Upper lobe of right lung (tissue), 1 donor: ENCODE measurements at places on chromosomes 11 and 22. TPM values are rescaled to one million over a fixed set of nuclear protein-coding genes. Genes with fewer than 3 reads are reported as not detected.

The TESMIN gene
- total RNA-seq = 0.81 TPM

The OR8G1 gene
- not detected for total RNA-seq

The DTX4 gene
- total RNA-seq = 43.1 TPM

The WNT11 gene
- total RNA-seq = 8.7 TPM

The ACRV1 gene
- not detected for total RNA-seq

The CDKN1C gene
- 42.1 TPM for total RNA-seq

The MEI1 gene
- 2.3 TPM for total RNA-seq

The MYOD1 gene
- not detected for total RNA-seq

The SLCO2B1 gene
- 204 TPM for total RNA-seq

The OR51B4 gene
- not detected for total RNA-seq

The CENPM gene
- total RNA-seq = 1.3 TPM

The OR8G5 gene
- total RNA-seq = 0.58 TPM

The IFTAP gene
- 12.3 TPM for total RNA-seq

The CEND1 gene
- total RNA-seq = not detected

The DKK3 gene
- total RNA-seq = 217 TPM

The SH3BP1 gene
- 28.3 TPM for total RNA-seq

The FIBIN gene
- 27.3 TPM for total RNA-seq

The DNAJB7 gene
- total RNA-seq = not detected

The JAML gene
- 87.9 TPM for total RNA-seq

The DERL3 gene
- 3.8 TPM for total RNA-seq

The PGA5 gene
- not detected for total RNA-seq

The RASD2 gene
- 4.1 TPM for total RNA-seq

The TEX12 gene
- total RNA-seq = not detected

The SLC1A2 gene
- total RNA-seq = 2.5 TPM

The OR2AT4 gene
- not detected for total RNA-seq

The PHETA2 gene
- 15.4 TPM for total RNA-seq

The SYCE3 gene
- not detected for total RNA-seq

The MAML2 gene
- total RNA-seq = 27.5 TPM

The SHANK3 gene
- total RNA-seq = 59.9 TPM

The PRDM11 gene
- 18.3 TPM for total RNA-seq

The CAT gene
- total RNA-seq = 213 TPM

The RIMBP3B gene
- total RNA-seq = 0.09 TPM

The SAA4 gene
- not detected for total RNA-seq

The RAB3IL1 gene
- total RNA-seq = 10.6 TPM

The RTN3 gene
- total RNA-seq = 116 TPM
